SIG-M5 (cell line): ENCODE measurements at places on chromosomes 1 and 21.

DNA sequence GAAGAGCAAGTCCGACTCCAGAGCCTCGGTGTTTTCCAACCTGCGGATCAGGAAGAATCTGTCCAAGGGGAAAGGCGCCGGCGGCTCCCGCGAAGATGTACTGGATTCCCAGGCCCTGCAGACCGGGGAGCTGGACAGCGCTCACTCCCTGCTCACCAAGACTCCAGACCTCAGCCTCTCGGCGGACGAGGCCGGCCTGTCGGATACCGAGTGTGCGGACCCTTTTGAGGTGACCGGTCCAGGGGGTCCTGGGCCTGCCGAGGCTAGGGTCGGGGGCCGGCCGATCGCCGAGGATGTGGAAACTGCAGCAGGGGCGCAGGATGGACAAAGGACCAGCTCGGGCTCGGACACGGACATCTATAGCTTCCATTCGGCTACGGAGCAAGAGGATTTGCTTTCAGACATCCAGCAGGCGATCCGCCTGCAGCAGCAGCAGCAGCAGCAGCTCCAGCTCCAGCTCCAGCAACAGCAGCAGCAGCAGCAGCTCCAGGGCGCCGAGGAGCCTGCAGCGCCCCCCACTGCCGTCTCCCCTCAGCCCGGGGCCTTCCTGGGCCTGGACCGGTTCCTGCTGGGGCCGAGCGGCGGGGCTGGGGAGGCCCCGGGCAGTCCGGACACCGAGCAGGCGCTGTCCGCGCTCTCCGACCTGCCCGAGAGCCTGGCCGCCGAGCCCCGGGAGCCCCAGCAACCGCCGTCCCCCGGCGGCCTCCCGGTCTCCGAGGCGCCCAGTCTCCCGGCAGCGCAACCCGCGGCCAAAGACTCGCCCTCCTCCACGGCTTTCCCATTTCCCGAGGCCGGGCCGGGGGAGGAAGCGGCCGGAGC is 827 bp downstream of the FMN2 start:
- no peak for DNase-seq

GRCh38 chr1:226772446-226773139 is 33.5 kb upstream of the ITPKB start:
- no peak for DNase-seq

- no peak for DNase-seq
Measured at GRCh38 chr1:81209461-81209860, 591.3 kb upstream of the ADGRL2 start.

- DNase-seq = no peak
Measured at GRCh38 chr1:89260042-89260441, 12.6 kb downstream of the GBP5 start.

DNA sequence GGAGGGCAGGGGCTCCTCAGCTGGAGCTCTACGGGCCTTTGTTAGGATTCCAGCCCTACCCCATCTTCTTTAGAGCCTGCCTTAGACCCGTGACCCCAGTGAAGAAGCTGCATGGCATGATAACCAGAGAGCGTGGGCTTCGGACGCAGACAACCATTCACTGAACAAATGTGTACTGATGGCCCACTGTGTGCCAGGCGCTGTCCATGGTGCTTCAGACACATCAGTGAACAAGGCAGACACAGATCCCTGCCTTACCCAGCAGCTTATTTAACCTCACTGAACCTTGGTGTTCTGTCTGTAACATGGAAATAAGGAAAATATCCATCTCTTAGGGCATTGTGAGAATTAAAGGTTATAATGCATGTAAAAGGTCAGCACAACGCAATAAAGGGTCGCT is 9.5 kb downstream of the CHIT1 start:
- DNase-seq = no peak

- no peak for DNase-seq
Measured at GRCh38 chr1:53155945-53156344, 13.5 kb upstream of the SLC1A7 start.

GRCh38 chr1:91165033-91165654 is 143.3 kb upstream of the ZNF644 start:
- no peak for DNase-seq

- no peak for DNase-seq
Measured at GRCh38 chr1:235078480-235079381, 49.9 kb downstream of the TOMM20 start.

- no peak for DNase-seq
Measured at GRCh38 chr1:202857136-202857610, 31.8 kb downstream of the RABIF start.
